Fibroblast of skin of back (primary cell): ENCODE measurements at places on chromosomes 4 and X.
A peak's percentile ranks its signal among the peaks of the same experiment; 100 is the strongest.

GRCh38 chrX:32877592-32877991 is 333.8 kb downstream of the DMD start:
- DNase-seq, result peak; percentile 0

DNA sequence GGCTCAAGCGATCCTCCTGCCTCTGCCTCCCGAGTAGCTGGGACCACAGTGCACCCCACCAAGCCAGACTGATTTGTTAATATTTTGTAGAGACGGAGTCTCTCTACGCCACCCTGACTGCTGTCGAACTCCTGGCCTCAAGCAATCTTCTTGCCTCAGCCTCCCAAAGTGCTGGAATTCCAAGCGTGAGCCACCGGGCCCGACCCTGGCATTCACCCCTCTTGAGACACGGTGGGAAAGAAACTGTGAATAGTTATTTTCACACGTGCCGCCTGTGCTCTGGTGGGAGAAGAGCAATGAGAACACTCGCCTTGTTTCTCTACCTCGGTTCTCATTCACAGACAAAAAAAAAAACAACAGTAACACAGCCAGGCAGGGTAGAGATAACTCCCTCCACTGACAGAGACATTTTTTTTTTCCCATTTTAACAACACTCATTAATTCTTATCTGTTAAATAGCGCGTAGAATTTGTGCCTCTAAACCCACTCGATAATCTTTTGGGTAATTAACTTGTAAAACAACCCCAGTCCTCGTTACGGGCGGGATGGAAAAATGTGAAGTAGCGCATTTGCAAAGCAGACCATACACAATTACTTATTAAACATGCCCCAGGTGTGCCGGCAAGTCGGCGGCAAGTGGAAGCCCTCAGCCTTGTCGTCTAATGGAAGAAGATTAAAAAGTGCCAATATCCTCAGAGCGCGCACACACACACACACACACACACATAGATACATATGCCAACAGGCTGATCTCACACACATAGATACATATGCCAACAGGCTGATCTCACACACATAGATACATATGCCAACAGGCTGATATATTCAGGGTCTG is 103.3 kb downstream of the DHRSX start:
- DNase-seq, result no peak

DNA sequence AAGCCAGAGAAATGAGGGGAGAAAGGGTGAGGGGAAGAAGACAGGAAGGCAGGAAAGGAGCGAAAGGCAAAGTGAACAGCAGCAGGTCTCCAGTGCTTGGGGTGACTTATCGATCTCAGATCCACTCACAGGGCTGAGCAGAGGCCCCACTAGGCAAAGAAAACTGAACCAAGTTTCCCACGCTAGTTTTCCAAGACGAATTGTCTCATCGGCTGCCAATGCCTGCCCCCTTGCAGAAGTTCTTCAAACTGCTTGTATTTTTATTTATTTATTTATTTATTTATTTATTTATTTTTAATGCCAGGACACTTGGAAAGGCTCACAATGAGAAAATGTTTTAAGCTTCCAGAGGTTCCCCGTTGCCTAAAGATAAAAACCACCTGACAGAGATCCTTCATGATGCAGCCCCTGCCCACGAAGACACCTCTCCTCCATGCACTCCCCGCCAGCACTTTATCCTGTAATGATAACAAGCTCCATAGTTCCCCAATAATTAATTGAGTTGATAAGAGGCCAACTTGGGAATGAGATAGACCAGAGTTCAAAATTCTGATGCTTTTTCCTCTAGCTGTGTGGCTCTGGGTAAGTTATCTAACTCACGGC is 43.2 kb downstream of the QDPR start:
- DNase-seq, result peak; percentile 38

DNA sequence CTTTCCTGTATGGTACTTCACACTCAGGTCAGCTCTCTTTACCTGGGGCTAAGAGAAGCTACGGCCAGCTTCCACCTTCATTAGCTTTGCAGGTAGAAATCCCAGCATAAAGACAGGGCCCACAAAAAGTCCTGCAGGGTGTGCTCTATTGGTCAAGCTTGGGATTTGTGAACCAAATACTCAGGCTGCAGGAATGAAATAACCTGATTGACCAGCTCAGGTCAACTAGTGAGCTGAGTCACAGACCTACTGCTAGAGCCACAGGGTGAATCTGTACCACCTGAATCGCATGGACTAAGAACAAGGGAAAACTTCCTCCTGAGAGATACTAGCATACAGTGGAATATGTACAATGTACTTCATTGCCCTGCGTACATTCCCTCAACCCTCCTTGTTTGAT is 172.2 kb downstream of the HHIP start:
- DNase-seq, result no peak

DNA sequence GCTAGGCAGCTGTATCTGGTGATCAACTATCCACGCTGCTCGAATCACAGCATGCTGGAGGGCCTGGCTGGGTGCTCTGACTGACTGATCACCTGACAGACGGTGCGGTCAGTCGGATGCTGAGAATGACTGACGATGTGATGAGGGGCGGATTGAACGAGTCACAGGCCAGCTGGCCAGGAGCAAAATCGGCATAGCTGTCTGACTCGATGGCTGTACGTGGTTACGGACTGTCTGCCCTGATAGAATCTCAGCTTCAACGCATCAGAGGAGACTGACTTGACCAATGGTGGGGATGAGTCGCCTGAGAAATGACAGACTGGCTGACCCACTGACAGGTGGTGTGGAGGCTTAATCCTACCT is 1.0 kb upstream of the SUV39H1 start:
- no peak for DNase-seq

DNA sequence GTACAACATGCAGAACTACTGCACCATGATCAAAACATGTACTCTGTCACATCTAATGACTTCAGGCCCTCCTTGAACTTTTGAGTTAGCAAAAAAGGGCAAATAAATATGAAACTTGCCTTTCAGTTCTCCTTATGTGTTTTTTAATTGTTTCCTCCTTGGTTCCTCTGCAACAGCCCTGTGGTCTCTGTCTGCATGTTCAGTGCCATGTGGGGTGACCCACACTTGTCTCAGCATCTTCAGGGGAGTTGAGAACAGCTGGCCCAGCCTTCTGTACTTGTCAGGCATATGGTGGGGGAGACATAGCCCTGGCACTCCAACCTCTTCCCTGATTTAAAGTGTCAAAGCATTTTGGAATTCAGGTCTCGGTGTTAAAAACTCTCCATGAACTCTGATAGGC is 188.0 kb upstream of the PGRMC2 start:
- DNase-seq, result no peak

DNA sequence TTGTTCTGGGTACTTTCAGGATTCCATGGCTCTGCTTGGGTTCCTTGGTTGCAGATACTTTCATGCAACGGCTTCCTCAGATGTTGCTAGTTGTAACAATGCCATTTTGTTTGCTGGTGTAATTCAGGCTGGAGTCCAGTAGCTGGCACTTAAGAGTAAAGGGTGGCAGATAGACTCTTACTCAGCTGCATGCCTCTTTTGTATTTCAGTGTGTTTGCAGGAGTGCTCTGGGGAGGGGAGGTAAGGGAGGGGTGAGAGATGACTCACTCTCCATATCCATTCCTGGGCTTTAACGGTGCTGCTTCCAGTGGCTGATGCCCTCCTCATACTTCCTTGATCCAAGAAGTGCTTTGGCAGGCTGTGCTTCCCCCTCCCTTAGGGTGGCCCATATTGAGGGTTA is 155.2 kb downstream of the ZNF330 start:
- peak; percentile 91 for DNase-seq

- DNase-seq, result peak; percentile 12
Observed at GRCh38 chrX:57156397-57157049, 19.3 kb upstream of the SPIN2A start.

GRCh38 chrX:3046253-3047240 is 5.3 kb downstream of the ARSF start:
- DNase-seq, result no peak

- DNase-seq, result peak; percentile 53
Observed at GRCh38 chr4:68498413-68499007, 51.2 kb downstream of the TMPRSS11E start.

- DNase-seq, result no peak
Observed at GRCh38 chr4:7697343-7697742, 242.3 kb downstream of the AFAP1 start.

DNA sequence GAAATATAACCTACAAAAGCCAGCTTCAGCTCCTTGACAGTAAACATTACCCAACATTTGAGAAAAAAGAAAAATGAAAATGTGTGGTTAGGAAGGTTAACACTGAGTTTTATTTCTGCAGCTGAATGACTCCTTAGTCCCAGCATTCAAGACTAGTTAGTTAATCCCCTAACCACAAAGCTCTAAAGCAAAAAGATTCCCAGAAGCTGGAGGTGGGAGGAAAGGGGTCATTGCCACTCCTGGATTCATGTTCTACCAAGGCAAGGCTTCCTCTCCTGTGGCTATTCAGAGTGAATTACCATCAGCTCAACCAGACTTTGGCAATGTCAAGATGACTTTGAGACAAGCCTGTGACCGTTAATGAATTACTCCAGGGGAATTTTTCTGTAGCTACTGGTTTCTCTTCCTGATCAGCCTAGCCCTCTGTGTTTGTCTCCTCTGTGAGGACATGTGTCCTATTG is 63.6 kb downstream of the HADH start:
- no peak for DNase-seq

- peak; percentile 96 for DNase-seq
Observed at GRCh38 chr4:138235419-138235952, 6.7 kb downstream of the SLC7A11 start.

GRCh38 chr4:16005676-16006075 is 42.7 kb upstream of the FGFBP2 start:
- no peak for DNase-seq

- DNase-seq, result no peak
Observed at GRCh38 chr4:80990851-80991250, 39.7 kb upstream of the BMP3 start.

DNA sequence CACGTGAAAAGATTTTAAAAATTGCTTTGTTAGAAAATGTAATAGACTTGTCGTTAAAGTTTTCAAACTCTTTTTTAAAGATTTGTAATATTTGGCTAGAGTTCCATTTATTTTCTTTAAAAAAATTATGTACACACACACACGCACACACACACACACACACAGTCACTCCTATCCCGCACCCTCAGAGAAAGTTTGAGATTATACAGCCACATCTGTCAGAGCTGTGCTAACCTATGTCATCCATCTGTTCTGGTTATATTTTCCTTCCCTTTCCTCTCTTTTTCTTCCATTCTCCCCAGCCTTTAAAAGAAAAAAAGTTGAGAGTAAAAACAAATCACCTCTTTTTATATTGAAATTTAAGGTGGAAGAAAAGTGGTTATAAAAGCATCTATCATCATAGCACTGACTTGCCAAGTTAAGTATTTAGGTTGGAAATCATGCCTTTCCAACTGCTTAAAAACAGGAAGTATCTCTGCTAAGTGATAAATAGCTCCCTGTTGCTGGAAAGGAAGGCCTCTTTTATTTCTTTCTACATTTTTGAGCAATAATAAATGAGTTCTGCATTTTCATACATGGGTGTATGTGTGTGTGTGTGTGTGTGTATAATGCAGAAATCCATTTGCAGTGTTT is 163.3 kb upstream of the SPRY1 start:
- DNase-seq, result no peak

GRCh38 chr4:55157559-55158277 is 32.3 kb upstream of the KDR start:
- no peak for DNase-seq

GRCh38 chr4:123338715-123339114 is 57.9 kb upstream of the SPRY1 start:
- no peak for DNase-seq

DNA sequence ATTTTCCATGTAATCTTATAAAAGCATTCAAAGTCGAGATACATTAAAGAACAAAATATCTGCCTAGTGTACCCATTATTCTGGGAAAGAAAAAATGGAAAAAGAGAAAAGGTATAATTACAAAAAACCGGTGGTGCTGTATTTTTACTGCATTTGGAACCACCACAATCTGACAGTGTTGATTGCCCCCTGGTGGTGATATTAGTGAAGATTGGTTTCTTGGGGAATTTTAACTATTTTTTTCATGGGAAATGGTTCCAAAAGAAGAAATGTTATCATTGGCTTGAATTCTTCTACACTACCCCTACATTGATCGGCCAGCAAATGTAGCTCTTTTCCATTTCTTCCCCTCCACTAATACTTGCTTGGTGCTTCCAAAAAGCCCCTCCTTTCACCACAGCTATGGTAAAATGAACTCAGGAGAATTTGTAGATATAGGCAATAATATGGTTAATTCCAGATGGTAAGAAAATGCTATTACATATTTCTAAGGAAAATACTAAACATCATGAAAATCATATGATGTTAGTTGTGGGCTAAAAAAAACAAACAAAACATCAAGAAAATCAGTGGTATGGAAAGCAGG is 50.0 kb downstream of the COX18 start:
- peak; percentile 53 for DNase-seq

- DNase-seq, result no peak
Observed at GRCh38 chrX:88425739-88426138, 321.3 kb upstream of the CPXCR1 start.

DNA sequence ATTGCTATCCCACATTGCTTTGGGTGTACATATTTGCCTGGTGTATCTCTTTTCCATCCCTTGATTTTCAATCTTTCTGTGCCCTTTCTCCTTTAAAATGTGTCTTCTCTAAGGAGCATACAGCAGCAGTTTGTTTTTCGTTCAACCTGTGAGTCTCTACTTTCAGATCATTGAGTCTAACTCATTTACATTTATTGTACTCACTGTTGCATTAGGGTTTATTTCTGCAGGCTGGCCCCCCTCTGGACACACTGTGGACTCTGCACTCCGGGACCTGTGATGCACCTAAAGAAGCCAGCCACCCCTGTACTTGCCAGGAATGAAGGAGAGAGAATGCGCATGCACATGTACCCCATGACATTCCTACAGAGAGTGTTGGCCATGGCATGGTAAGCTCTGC is 93.0 kb downstream of the FAM53A start:
- no peak for DNase-seq

- peak; percentile 40 for DNase-seq
Observed at GRCh38 chrX:29687687-29688086, 527.7 kb upstream of the MAGEB2 start.

DNA sequence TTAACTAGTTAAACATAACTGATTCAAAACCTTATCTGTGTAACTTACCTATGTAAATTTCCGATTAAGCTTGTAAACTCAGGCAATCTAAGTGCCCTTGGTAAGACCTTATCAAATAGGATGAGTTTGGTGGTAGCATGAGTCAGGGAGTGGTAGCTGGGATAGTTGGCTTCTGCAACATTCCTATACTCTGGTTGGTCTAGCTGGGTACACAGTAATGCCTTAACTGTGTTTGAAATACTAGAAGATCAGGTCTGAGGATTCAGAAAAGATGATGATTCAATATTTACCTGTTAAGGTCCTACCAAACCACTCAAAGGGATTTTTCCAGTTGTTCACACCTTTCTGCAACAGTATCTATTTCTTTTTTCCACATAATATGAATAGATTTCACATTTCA is 5.3 kb downstream of the YIPF7 start:
- no peak for DNase-seq
